ENCODE measurements at places on chromosomes 16 and 17. TPM values are rescaled to one million over a fixed set of nuclear protein-coding genes. Genes with fewer than 3 reads are reported as not detected.

DNA sequence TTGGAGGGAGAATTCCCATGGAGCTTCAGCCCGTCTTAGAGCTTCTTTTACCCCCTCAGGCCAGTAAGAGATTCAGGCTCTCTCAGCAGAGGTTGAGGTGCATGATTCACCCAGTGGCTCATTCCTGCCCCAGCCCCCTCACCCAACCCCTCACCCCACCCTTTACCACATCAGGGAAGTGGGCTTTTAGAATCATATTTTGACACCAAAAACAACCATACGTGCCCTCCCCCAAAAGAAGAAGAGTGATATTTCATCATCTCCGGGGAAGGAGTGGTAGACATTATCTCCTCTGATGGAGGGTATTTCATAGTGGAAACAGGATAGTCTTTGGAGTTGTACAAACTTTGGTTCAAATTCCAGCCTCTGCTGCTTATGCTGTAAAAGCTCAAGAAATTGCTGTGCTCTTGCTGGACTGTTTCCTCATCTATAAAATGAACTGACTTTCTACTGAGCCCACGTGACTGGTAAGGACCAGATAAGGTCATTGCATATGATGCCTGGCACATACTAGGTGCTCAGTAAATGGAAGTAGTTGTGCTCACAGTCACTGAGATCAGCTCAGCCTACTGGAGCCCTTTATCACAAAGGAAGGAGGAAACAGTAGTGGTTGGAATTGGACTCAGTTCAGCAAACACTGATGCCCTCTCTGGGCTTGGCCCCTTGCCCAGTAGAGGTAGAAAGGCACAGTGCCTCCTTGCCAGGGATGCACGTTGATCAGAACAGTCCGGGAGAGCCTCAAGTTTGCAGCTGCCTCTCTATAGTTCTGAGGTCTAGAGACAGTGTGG lies 18.3 kb upstream of the CCL5 start:
- H3K27me3 ChIP-seq: no peaks in the 10 kb centered on the region
- no peak overlapping the region for H3K4me3 ChIP-seq
- peak overlapping the region; percentile 43 for H3K27ac ChIP-seq
- DNase-seq: peak; percentile 79

GAS2L2 gene
- not detected for polyA plus RNA-seq

AOC3 gene
- polyA plus RNA-seq: 3.2 TPM

- no peaks in the 10 kb centered on the region for H3K27me3 ChIP-seq
- no peak overlapping the region for H3K27ac ChIP-seq
- H3K4me3 ChIP-seq: no peak overlapping the region
- no peaks in the 10 kb centered on the region for H3K4me1 ChIP-seq
- DNase-seq: no peak
Measured at GRCh38 chr16:50539822-50540710, 8.1 kb upstream of the NKD1 start.

XAF1 gene
- 52.7 TPM for polyA plus RNA-seq

DNA sequence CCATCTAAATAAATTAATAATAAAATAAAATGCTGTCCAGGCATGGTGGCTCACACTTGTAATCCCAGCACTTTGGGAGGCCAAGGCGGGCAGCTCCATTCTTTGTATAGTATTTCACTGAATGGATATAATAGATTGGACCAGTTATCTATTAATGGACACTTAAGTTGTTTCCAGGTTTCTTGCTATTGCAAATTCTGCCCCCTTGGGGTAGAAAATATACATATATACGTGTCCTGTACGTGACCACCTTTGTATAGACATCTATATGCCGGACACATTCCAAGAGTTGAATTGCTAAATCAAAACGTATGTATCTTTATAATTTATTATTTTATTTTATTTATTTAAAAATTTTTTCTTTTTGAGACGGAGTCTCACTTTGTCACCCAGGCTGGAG lies 3.9 kb upstream of the EXOC7 start:
- no peak overlapping the region for H3K4me3 ChIP-seq
- peaks cover 17% of the 10 kb centered on the region for H3K4me1 ChIP-seq
- DNase-seq: peak; percentile 20

GRCh38 chr17:82973456-82974135 lies 105.8 kb upstream of the METRNL start:
- H3K27me3 ChIP-seq: no peaks in the 10 kb centered on the region
- no peak overlapping the region for H3K27ac ChIP-seq
- H3K36me3 ChIP-seq: no peaks in the 10 kb centered on the region

All from small intestine (tissue), 16 donors.